Activated CD8-positive, alpha-beta memory T cell treated with anti-CD3 and anti-CD28 coated beads for 4 hours (primary cell): ENCODE measurements at places on chromosomes 16 and 17.

- no peak for DNase-seq
Observed at GRCh38 chr16:86872833-86873232, 294.5 kb downstream of the FOXL1 start.

DNA sequence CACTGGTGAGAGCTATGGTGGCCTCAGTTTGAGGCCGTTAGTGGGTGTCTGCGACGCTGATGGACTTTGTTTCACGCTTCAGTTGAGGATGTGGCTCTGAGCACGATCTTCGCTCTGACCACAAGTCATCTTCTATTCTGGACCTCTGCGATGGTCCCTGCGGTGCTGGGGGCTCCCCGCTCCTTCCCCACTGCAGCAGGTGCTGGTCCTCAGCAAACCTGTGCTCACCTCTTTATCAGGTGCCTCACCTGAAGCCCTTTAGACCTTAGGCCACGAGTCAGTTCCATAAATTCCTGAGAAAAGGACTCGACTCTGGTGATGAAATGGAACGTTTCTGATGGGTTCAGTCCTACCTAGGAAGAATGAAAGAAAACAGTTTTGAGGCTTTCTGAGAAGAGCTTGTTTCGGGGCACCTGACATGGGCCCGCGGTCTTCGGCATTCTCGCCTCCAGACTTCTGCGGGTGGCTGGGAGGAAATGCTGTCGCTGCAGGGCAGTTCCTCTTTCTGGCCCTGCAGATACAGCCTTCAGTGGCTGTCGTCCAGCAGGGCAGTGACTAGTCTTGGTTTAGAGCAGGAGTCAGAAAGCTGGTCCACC is 4.7 kb downstream of the KCTD5 start:
- DNase-seq = no peak

DNA sequence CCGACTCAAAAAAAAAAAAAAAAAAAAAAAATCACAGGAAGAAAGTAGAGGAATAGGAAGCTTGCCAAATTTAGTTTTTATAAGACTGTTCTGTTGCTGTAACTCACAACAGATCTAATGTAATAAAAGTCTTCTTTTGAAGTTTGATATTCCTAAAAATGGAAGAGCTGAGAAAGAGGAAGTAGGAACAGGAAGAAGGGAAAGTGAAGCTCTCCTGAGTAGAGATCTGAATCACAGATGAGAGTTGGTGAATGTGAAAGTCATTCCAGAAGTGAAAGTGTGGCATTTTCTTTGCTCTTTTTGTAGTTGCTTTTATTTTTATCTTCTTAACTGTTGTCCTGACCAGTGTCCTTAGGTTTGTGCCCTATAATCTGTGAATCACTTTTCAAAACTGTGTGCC is 2.1 kb downstream of the NMT1 start:
- DNase-seq = no peak

GRCh38 chr16:372302-372983 is 2.1 kb upstream of the MRPL28 start:
- DNase-seq = no peak

DNA sequence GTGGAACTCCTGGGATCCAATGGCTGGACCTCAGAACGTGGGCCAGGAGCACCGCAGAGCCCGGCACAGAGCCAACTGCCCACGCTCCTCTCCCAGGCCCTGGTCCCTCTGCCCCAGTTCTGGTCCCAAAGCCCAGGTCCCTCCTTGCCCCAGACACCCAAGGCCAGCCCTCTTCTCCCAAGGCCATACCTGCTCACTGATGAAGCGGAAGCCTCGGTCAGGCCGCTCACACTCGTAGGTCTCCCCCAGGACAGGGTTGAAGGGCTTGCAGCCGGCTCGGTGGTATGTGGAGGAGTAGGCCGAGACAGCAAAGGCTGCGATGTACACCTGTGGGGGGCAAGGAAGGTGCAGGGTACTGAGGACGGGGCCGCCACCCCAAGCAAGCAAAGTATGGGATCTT is 8.5 kb downstream of the OSBPL7 start:
- no peak for DNase-seq

DNA sequence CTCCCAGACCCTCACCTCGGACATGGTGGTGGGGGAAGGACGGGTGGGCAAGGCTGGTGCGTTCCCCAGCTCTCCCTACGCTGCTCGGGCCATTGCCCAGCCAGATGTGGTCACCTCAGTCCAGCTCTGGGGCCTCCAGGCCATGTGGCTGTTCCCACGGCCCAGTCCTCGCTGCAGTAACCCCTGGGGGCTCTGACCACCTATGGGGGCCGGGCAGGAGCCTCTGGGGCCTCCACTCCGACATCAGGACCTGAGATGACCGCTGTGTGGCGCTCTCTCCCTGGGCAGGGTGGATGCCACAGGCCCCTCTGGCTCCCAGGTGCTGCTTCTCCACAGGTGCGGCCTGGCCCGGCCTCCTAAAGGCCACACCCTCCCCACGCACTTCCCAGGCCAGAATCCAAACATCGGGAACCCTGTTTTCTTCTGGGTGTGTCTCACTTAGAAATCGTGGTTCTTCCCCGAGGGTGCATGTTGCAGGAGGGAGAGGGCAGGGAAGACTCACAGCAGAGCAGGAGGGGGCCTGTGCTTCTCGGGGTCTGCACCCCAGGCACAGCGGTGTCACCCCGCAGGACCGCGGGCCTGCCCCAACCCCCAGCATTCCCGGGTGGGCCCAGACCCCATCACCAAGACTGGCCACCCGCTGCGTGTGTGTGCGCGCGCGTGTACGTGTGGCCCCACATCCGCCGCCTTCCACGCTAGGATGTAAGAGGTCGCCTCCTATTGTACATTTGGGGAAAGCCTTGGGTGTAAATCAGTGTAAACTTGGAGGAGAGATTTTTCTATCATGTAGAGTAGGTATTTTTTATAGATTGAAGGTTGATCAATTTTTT is 5.9 kb upstream of the CAPN15 start:
- DNase-seq = no peak

DNA sequence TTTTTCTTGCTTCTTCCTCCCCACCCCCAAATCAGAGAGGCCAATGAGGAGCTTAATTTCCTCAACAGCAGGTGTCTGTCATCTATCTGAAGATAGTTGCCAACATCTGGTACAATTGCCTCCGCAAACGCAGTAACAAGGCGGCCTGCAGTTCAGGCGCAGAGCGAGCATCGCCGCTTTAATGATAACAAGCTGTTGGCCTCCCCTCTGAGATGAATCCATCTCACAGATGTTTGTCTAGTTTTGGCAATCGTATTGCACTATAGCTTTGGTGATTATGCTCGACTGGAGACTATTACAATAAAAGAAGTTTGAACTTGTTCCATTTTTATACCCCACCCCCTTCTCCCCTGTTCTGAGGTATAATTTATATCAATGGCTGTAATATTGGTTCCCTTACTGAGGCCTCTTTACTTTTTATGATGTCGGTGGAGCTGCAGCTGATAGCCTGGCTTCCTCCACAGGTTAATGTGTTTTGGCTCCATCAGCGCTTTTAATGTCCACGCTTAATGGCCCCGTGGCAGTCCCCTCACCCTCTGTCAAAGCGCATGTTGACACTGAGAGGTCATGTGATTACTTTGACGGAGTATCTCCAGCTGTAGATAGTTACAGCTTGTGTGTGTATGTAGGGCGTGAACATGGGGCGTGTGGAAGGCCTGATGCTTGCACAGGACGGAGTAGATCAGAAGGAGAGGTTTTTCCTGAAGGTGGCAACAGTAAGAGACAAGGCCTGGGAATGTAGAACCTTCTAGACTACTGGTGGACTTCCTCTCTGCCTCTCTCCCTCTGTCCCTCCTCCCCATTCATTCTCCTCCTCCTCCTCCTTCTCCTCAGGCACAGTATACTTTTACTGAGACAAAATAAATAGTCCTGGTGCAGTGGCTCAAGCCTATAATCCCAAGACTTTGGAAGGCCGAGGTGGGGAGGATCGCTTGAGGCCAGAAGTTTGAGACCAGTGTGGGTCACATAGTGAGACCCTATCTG is 164.7 kb downstream of the MSI2 start:
- DNase-seq = no peak

DNA sequence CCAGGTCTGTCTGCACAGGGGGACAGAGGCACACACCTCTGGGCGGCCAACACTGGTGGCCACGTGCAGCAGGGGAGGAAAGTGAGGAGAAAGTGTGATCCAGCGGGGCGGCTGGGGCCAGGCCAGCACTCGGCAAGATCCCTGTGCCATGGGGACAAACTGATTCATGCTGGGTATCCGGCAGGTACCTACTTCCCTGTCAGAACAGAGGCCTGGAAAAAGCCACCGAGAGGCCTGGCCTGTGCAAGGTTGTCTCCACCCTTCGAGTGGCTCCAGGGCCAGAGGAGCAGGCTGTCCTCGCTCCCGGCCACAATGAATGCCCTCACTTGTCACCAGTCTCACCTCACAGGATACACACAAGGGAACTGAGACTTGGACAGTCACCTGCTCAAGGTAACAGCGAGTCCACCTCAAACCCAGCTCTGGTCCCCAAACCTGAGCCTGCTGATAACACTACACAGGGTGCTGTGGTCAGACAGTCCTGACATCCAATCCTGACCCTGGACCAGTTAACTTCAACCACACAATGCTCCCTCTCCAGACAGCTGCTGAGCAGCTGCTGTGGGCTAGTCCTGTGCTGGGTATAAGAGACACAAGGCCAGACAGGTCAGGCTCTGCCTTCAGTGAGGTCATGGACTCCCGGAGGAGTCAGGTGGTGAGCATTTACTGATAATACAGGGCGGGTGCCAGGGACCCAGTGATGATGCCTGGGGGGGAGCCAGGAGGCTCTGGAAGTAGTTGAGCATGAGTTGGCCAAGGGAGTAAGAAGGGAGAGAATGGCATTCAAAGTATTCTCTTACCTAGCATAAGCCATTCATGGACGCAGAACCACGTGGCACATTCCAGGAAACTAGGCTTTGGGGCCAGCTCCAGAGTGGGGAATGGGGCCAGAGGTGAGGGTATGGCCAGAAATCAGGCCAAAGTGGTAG is 53.0 kb downstream of the VAC14 start:
- no peak for DNase-seq

GRCh38 chr17:42287305-42287976 is 857 bp upstream of the STAT5A start:
- peak; percentile 39 for DNase-seq

GRCh38 chr17:10821054-10821453 is 16.8 kb downstream of the PIRT start:
- no peak for DNase-seq

GRCh38 chr17:2157675-2158395 is 102.9 kb downstream of the HIC1 start:
- no peak for DNase-seq

DNA sequence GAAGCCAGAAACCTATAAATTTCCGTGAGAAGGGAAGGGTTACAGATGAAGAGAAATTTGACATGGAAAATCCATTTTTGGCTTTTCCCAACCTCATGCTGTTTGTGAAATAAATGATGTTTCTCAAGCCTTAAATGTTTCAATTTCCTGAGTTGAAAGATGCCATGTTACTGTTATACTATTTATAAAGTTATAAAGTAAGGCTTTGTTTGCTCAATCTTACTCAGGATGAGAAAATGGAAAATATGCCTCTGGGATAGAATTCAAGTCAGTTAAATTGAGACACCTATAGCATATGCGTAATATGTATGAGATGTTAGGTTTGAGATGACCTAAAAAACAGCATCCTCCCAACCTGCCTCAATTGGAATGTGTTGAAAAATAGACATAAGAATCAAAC is 19.9 kb upstream of the FAM20A start:
- DNase-seq = no peak

DNA sequence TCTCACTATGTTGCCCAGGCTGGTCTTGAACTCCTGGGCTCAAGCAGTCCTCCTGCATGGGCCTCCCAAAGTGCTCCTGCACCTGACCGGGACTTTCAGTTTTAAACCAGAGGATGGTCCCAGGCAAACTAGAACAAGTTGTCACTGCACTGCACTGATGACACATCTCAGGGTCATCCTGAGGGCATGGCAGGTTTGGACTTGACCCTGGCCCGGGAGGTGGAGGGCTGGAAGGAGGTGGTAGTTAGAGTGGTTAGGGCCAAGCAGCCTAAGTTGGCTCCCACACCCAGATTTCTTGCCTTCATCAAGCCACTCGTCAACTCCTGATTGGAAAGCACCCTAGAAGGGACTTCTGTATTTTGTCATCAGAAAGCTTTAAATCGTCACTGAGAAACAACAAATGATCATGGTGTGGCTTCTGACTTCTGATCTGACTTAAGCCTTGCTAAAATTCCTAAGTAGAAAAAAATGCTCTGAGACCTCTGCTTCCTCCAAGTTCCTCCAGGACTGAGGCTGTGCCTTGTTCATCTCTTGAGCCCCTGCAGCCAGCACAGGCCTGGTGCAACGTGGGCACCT is 43.5 kb downstream of the EMP2 start:
- DNase-seq = no peak

- no peak for DNase-seq
Observed at GRCh38 chr16:28183484-28183883, 28.3 kb downstream of the XPO6 start.
